Effector CD8-positive, alpha-beta T cell (primary cell): ENCODE measurements at places on chromosomes 11 and 22.

GRCh38 chr11:25769287-25769686, 562.6 kb upstream of the ANO3 start:
- no peak for DNase-seq

DNA sequence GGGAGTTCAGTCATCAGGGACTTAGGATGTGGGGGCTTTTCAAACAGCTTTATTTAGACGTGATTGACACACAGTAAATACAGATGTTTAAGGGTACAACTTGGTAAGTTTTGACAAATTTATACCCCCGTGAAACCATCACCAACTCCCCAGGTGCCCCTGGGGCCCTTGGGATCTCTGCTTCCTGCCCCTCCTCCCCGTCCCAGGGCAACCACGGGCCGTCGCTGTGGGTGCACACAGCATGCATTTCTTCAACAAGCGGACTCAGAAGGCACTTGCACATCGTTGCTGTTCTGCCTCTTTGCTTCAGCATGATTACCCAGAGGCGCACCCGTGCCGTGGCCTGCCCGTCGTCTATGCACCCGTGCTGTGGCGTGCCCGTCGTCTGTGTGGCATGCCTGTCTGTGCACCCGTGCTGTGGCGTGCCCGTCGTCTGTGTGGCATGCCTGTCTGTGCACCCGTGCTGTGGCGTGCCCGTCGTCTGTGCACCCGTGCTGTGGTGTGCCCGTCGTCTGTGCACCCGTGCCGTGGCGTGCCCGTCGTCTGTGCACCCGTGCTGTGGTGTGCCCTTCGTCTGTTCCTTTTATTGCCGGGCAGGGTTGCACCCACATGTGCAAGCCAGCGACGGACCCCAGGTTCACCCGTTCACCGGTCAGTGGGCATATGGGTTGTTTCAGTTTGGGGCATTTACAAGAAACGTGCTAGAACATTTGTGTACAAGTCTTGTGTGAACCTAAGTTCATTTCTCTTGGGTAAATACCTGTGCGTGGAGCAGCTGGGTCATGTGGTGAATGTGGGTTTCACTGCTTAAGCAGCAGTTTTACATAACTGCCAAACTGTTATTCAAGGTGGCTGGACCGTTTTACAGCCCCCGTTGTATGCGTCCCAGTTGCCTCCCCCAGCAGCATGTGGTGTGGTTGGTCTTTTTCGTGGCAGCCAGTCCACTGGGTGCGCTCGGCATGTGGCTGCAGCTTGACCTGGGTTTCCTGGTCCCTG, 8.3 kb downstream of the CD81 start:
- DNase-seq, result no peak

DNA sequence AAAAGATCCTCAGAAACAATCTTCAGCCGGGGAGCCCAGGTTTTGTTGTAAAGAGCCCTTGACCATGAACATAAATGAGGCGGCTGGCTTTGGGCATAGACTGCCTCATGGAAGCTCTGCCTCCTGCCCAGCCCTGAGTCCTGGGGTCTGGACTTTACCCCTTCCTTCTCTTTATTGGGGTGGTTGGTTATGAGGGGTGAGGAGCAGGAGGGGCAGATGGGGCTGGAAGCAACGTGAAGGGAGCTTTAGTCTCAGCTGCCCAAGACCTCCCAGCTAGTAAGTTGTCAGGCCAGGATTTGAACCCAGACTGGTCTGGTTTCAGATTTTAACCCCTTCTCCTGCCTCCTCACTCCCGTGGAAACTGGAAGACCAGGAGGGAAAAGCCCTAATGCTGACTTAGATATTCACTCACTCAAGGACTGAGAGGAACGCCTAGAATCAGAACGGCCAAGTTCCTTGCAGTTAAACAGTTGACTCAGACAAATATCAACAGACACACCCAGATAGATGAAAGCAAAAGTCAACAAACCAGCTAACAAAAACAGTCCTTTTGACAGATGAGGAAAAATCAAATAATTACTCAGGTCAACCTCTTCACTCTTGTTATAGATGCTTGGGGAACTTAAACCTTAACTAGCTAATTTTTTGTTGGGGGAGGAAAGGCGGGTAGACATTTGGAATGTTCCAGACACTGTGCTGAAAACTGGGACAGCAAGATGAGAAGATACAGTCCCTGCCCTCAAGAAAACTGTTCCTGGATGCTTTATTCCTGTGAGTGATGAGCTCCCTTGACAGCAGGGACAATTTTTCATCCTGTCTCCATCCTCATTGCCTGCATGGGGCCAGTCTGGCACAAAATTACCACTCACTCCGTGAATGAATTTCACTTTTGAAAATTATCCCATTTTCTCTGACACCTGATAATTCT, 20.8 kb upstream of the ARRB1 start:
- DNase-seq, result no peak

DNA sequence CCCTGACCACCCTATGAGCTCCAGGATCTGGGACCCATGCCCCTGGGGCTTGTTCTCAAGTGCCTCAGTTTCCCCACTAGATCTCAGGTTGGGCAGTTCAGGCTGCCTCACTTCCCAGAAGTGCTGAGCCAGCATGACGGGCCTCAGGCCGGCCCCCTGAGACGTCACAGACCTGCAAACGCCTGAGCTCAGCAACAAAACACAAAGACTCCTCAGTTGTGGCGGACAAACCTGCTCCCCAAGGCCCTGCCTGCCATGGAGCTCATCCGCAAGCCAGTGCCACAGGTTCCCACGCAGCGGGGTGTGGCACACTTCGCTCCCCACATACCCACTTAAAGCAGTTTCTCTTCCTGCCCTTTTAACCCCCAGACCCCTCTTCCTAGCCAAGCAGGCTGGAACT, 45.2 kb downstream of the NECTIN1 start:
- no peak for DNase-seq

DNA sequence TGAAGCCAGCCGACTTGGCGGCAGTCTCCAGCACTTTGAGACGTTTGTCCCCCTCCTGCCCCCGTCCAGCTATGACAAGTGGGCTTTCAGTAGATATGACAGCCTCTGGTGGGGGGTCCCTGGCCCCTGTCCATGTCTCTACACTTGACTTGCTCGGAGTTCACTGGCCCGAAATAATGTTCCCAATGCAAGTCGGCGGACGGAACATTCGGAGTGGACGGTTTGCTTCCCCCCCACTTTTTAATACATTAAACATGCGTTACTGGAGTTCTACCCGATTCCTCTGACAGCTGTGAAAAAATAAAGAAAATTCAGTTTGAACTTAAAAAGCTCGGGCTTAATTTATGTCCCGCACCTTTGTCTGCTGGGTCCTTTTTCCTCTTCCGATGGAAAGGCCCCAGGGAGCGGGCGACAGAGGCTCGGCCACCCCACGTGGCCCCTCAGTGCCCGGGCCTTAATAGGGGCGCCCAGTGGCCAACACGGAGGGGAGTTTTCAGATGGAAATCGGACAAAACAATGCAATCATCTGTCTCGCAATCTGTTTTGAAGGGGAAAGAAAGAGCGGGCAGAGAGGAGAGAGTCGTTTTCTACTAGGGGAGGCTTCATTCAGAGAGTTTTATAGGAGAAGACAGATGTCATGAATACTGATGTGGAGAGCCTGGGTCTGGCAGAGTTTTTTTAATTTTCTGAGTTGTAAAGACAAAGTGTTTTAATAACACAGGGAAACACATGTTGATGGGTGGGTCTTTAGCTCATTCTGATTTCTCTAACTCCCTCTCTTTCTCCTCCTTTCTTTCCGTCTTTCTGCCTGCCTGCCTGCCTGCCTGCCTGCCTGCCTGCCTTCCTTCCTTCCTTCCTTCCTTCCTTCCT, 50.2 kb downstream of the SMIM38 start:
- DNase-seq, result no peak
